ENCODE measurements at places on chromosomes 6 and 20.

DNA sequence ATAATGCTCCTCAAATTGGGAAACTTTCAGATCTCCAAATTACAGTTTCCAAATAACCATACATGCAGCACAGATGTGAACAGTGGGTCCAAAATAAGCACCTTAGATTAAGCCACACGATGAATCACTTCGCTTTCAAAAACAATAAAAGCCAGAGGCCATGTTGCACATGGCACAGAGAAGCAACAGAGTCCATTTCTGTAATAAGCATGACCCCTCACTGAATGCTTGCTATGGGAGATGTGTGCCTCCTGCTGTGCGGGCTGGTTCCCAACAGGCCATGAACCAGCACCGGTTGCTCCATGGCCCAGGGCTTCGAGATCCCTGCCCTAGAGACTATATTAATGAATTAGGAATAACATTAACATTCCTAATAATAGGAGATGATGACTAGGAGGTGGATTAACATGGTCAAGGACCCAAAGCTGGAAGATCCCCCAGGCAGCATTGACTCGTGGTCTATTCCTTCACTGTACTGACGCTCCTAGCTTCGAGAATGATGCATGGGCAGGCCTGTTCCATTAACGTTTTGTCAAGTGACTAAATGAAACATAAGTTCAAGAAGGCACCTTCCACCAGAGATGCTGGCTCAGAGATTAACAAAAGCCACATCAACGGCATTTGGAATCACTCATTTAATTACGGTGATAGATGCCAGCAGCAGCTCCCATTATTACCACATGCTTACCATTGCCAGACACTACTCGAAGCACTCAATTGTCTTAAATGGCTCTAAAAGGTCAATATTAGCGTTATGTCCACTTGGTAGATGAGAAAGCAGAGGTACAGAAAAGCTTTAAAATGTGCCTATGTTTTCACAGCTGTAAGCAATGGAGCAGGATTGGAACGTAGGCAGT lies 470.6 kb upstream of the AGPAT4 start:
- peak; percentile 17 for DNase-seq

DNA sequence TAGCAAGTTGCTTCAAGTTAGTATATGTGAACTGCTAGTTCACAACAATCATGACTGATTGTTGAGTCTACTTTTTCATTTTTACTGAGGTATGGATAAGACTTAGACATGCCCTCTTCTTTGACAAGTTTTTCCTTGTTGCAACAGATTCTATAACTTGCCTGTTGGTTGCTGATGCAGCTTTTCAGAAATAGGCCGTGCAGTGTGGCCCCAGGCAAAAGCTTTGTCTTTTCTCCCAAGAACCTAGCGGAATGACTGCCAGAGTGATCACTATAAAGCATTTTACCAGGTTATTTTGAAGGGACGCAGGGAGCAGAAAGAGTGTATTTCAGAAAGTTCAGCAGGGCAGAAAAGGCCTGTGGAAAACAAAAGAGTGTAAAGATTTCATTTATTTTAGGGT lies 16.0 kb downstream of the HECA start:
- no peak for DNase-seq

DNA sequence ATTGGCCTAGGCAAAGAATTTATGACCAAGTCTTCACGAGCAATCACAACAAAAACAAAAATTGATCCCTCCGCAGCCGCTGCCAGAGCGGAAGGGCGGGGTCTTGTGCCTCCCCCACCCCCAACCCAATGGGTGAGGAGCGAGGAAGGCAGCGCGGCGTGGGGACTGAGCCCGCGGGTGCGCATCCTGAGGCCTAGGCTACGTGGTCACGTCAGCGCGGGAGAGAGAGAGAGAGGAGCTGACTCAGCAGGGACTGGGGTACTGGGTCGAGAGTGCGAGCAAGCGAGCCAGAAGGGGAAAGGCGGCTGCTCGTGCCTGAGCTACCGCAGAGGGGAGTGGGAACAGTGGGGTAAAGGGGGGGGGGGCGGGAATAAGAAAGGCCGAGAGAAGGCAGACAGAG lies 90.1 kb upstream of the FERMT1 start:
- DNase-seq, result no peak

- DNase-seq, result no peak
Observed at GRCh38 chr6:20778459-20778858, 244.2 kb downstream of the CDKAL1 start.

- no peak for DNase-seq
Observed at GRCh38 chr6:18893540-18894269, 506.6 kb downstream of the RNF144B start.

- DNase-seq, result no peak
Observed at GRCh38 chr6:75748003-75748742, 866 bp upstream of the MYO6 start.

DNA sequence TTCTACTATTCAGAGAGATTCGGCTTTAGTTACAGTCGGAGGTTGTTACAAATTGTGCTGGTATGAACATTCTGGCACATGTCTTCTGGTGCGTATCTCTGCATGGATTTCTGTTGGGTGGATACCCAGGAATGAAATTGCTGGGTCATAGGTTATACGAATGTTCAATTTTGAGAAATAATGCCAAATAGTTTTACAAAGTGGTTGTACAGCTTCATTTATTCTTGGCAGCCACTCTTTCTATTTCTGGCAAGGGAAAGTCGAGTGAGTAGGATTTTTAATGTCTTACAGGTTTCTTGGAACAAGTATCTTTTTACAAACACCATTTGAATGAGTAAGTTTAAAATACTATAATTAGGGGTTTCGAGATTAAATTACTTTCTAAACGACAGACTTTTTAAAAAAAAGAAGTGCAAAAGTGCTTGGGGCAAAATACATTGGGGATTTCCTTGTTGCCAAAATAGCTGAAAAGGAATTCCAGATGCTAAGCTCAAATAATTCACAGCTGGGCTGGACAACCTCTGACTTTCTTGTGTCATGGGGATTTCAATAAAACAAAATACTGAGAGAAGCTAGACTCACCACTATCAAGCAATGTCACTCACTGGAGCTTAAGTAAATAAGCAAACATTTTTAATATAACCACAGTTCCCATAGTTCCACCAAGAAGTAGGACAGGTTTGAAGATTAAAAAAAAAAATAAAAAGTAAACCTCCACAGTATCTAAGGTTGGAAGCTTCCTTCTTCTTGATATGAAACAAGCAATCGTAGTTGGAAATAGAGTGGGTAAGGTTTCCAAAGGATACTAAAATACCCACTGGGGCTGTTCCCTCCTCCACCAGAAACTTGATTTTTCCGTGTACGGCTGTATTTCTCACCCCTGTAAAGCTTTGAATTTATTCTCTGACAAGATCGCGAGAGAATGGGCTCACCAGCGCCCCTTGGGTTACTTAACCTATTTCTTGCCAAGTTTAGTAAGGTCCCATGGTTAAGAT lies 21.6 kb upstream of the GFOD1 start:
- DNase-seq, result peak; percentile 96

DNA sequence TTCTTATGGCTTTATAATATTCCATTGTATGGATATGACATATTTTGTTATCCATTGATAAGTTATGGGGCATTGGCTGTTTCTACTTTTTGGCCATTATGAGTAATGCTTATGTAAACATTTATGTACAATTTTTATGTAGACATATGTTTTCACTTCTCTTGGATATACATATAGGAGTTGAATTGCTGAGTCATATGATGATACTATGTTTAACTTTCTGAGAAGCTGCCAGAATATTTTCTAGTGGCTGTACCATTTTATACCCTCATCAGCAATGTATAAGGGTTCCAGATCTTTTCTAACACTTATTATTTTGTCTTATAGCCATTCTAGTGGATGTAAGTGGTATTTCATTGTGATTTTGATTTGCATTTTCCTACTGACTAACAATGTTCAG lies 23.1 kb downstream of the OTOR start:
- DNase-seq, result no peak

GRCh38 chr20:25699914-25700313 lies 3.3 kb upstream of the ZNF337 start:
- no peak for DNase-seq

DNA sequence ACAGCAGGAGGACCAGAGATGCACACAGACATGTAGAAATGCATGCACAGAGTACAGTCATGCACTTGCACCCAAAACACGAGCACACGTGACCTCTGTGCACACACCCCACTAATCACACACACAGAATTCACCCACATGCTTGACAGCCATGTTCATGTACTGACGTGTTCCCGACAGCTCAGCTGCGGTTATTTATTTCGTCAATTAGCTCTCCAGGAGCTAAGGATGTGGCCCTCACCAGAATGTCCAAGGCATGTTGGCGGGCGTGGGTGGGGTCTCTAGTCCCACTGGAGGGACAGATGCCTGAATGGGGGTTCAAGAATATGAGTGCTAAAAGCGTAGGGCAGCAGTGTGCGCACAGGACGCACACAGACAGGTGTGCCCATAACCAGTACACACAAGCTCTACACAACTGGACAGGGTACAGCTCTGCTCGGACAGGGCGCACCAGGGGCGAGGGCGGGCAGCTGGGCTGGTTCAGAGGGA lies 571 bp upstream of the PRPF6 start:
- no peak for DNase-seq

GRCh38 chr6:40804905-40805304 lies 217.7 kb upstream of the LRFN2 start:
- DNase-seq, result no peak

All from fibroblast of the conjunctiva (primary cell).